ENCODE measurements at places on chromosomes 2 and 18.

- no peak for ATAC-seq
Observed at GRCh38 chr2:128303911-128304310, 14.8 kb downstream of the HS6ST1 start.

DNA sequence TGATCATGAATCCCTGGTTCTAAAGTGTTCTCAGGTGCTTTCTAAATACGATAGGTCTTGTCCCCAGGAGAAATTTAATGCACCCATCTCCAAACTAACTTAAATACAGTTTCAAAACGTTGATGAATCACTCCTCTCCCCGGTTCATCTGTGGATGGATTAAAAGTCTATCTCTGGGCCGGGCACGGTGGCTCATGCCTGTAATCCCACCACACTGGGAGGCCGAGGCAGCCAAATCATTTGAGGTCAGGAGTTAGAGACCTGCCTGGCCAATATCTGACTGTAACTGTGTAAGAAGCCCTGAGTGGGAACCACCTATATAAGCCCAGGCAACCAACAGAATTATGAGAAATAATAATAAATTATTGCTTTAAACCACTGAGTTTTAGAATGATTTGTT is 78.7 kb downstream of the LONRF2 start:
- ATAC-seq: no peak

DNA sequence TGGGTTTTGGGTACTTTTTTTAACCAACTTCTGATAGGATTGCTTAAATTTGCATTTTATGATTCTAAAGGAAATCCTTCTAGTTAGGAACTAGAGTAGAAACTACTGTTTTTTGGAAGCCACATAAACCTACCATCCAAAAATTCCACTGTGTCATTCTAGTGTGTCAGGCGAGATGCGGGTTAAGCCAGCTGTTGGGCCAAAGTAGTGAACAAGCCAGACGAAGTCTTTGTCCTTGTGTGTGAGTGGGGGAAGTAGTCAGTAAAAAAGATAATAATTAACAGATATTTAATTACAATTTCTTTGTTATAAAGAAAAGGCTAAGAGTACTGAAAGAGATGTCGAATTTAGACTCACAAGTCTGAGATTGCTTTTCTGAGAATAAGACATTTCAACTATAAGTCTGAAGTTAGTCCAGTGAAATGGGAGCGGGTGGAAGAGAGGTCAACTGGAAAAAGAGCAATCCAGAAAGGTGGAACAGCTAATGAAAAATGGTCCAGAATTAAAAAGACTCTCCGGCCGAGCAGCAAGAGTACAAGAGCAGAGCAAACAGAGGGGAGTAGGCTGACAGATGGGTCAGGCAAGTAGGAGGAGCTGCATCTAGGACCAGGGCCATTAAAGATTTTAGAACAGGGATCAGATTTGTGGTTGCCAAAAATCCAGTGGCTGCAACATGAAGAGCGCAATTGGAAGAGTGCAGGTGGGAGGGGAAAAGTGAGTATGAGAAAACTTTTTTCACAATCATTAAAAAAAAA is 1.5 kb downstream of the EPB41L5 start:
- no peak for ATAC-seq

DNA sequence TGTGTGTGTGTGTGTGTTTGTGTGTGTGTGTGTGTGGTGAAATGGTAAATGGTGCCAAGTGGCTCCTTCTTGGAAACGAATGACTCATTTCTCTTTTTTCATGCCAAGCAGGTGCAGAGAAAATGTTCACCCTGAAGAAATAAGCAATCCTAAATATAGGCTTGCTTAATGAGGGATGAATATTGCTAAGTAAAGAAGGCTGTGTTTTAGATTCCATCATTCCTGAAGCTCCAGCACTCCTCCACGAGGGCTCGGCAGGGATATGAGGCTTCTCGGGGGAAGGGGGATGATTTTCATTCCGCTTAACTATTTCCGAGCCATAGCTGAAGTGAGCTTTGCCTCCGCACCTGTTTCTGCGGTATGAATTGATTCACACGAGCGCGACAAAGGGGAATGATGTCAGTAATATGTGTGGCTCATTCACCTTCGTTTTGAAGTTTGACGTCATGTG is 72.9 kb downstream of the TSN start:
- no peak for ATAC-seq

DNA sequence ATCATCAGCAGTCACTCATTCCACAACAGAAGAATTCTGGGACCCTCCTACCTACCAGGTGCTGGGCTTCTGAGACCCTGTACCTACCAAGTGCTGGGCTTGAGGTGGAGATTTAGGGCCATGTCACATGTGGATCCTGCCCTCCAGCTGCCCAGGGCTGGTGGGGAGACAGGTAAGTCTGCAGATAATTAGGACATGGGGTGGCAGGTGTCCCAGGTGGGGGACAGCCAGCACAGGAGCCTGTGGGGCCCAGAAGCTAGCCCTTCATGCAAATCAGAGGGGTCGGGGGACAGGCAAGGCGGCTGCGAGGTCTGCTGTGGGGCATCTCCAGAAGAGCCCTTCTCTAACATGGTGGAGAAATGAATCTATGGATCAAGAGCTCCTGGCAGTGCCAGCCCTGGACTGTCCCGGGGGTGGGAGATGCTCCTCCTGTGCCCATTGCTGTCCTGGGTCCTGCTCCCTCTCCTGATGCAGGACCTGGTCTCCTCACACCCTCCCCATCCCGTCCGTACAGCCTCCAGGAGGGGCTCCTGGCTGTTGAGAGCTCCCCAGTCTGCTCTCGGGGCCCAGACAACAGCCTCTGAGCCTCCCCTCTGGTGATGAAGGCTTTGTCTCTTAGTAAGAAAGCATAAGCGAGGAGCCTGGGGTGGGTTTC is 106.3 kb upstream of the GLI2 start:
- no peak for ATAC-seq

DNA sequence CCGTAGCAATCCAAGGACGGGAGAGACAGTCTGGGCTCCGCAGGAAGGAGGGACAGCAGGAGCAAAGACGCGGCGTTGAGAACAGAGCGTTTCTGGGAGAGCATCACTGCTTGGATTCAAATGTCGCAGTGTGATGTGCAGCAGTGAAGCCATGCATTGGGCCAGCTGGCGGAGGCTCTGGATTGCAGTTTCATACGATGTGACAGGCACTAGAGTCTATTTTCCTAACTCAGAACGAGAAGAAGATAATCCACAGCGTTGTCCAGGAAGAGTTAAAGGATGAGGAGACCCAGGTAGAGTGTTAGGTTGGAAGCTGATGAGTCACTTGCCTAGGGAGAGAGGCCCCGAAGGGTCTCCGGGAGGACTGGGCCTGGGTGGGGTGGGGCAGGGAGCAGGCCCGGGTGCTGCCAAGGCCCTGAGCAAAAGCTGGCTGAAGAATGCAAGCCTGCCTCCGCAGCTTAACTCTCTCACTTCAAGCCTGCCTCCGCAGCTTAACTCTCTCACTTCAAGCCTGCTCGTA is 17.7 kb upstream of the SEMA4C start:
- no peak for ATAC-seq

DNA sequence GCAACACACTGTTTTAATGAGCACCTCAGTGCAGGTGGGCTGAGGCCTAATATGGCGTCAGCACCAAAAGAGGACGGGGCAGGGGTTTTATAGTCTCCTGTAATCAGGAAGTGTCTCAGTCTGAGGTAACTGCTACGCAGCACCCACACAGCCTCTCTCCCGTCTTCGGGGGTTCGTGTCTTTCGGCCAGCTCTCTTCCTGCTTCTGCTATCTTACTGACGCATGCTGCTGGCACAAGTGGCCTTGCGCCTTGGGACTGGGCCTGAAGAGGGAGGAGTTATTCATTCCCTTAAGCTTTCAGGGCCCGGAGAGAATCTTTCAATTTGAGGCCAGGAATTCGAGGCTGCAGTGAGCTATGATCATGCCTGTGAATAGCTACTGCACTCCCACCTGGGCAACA is 14.5 kb upstream of the PAPOLG start:
- no peak for ATAC-seq

DNA sequence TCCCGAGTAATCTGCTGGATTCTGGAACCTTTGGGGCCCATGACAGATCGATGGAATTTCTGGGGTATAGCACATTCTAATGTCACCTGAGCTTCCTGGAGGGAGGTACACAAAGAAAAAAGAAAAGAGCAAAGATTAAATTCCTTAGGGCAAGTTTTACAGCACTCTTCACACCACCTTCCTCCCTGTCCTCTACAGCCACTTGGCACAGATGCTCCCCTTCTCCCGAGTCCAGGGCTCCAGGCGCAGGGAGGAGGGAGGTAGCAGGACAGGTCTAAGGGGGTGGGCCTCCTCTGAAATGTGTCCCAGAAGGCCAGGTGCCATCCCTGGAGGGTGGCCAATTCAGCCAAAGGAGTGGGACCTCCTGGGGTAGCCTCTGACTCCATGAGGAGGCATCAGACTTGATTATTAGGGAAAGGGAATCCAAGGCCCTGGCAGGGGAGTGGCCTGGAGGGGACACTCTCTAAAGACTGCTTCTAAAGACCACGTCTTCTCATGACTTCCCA is 50.3 kb downstream of the ANO7 start:
- no peak for ATAC-seq

GRCh38 chr2:239269916-239270315 is 130.9 kb downstream of the HDAC4 start:
- ATAC-seq: no peak

GRCh38 chr2:219775506-219775905 is 148.1 kb downstream of the SLC4A3 start:
- ATAC-seq: no peak

DNA sequence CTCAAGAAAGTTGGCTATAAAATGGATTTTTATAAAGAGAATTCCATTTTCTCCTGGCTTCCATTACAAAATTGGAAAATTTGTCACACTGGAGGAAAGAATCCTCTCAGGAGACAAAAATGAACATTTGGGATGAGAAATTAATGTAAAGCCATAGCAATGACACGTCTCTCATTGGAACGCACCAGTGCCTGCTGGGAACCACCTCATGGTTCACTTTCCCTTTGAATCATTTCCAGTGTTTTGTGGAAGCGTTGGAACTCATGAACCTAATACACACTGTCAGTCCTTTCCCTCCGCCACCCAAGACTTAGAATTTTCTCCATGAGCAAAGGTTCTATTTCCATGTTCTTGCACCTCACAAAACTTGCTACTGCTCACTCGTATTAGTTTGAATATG is 21.0 kb upstream of the NRP2 start:
- no peak for ATAC-seq

GRCh38 chr18:29501952-29502351 is 1325.0 kb upstream of the CDH2 start:
- ATAC-seq: no peak

DNA sequence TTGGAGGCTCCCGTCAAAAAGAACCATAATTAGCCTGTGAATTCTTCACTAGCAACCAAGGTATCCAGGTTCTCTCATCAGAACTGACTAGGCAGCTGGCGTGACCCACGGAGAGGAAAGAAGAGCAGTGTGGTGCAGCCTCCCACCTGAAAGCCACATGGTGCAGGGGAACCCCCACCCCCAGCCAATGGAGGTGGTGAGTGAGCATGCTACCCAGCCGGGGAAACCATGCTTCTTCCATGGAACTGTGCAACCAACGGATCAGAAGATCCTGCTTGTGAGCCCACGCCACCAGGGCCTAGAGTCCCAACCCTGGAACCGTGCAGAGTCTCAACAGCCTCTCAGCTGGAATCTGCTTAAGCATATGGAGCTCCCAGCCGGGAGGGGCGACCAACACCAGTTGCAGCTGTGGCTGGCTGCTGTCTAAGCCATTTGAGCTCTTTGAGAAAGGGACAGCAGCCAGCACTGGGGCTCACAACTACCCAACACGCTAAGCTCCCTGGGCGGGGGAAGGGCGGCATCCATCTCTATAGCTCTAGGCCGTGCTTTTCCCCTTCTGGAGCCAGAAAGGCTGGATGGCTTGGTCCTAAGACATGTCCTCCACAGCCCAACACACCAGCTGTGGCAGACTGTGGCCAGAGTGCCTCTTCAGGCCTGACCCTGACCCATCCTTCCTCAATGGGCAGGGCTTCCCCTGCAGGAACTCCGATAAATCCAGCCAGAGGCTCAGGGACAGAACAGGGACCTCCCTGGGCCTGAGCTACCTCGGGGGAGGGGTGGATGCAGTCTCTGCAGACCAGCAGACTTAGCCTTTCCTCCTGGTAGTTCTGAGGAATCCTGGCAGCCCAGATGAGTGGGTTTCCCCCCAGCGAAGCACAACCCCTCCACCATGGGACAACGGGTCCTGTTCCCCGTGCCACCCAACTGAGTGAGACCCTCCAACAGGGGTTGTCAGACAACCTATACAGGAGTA is 151.4 kb upstream of the NXPH2 start:
- no peak for ATAC-seq

DNA sequence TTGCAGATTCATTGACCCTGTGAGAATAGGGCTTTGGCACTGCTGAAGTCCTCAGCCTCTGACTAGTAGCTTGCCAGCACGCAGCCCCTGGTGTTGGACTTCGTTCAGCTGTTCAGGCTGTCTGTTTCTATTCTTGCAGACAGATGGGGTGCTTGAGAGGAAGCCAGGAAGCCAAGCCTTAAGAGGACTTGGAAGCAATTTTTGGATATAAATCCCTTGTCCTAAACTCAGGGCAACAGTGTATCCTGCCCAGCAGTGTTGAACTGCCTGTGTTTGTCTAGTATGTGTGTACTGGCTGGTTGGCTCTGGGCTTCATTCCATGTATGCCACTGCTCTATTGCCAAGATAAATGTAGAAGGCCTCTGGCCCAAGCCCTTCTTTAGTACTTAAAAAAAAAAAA is 108.6 kb downstream of the COMMD1 start:
- no peak for ATAC-seq

DNA sequence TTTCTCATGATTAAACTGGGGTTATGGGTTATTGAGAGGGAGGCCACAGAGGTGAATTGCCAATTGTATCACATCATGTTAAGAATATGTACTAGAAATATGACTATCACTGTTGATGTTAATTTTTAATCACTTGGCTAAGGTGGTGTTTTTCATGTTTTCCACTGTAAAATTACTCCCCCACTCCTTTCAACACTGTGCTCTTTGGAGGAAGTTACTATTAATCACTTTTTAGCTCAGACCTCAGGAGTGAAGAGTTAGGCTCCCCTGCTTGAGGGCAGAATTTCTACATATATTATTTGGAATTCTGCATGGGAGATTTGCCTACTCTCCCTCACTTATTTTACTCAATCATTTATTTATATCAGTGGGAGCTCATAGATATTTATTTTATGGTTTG is 76.0 kb upstream of the OSR1 start:
- no peak for ATAC-seq

All from activated T-helper 17 cell treated with anti-CD3 and anti-CD28 coated beads, Interleukin-2, amount 50 U/mL, for 72 hours (primary cell).